ENCODE measurements at places on chromosomes 2 and 18. TPM values are rescaled to one million over a fixed set of nuclear protein-coding genes. Genes with fewer than 3 reads are reported as not detected.

DNA sequence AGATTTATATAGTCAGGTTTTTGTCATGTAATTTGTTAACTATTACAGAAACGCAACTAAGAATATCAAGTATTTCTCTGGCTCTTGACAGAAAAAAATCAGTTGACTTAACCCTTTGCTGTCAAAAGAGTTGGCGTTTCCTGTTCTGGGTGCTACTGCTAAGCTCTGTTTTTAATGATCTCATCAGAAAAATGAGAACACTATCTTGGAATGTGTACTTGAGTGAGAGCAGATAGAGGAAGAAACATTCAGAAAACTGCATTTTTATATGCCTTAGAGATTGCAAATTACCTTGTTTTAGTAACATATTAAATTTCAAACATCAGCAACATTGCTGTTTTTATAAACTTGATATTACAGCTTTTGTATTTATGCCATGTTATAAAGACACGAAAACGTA, 297.9 kb downstream of the RDH14 start:
- DNase-seq: no peak

The ANO7 gene
- 1.1 TPM for polyA plus RNA-seq

- no peak for DNase-seq
Measured at GRCh38 chr2:220858101-220858500, 714.0 kb downstream of the EPHA4 start.

The GYPC gene
- polyA plus RNA-seq: 170 TPM

- no peak for DNase-seq
Measured at GRCh38 chr2:108390340-108390739, 12.6 kb downstream of the SULT1C4 start.

The FBXO15 gene
- 2.6 TPM for polyA plus RNA-seq

GRCh38 chr2:238087211-238087610, 12.9 kb upstream of the ESPNL start:
- DNase-seq: no peak

DNA sequence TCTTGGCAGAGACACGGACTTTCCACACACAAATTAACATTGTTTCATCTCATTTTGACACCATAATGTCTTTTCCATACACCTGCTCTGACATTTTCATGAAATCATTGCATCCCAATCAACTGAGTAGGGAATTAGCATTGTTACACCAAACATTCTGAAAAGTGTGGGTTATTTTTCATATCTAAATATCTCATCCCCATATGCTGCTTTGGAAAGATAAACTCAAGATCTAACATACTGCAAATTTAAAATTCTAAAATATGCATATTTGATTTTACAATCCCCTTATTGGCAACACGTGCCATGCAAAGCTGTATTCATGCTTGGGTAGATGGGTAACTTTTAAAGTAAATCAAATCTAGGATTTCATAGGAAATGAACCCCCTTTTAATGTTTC, 242.9 kb downstream of the ZNF516 start:
- no peak for DNase-seq
